AG20443 (cell line): ENCODE measurements at places on chromosomes 16 and 17.

GRCh38 chr17:16262201-16262600 lies 45.2 kb downstream of the PIGL start:
- DNase-seq: no peak

- peak; percentile 67 for DNase-seq
Measured at GRCh38 chr16:50160495-50161164, 7.5 kb downstream of the TENT4B start.

DNA sequence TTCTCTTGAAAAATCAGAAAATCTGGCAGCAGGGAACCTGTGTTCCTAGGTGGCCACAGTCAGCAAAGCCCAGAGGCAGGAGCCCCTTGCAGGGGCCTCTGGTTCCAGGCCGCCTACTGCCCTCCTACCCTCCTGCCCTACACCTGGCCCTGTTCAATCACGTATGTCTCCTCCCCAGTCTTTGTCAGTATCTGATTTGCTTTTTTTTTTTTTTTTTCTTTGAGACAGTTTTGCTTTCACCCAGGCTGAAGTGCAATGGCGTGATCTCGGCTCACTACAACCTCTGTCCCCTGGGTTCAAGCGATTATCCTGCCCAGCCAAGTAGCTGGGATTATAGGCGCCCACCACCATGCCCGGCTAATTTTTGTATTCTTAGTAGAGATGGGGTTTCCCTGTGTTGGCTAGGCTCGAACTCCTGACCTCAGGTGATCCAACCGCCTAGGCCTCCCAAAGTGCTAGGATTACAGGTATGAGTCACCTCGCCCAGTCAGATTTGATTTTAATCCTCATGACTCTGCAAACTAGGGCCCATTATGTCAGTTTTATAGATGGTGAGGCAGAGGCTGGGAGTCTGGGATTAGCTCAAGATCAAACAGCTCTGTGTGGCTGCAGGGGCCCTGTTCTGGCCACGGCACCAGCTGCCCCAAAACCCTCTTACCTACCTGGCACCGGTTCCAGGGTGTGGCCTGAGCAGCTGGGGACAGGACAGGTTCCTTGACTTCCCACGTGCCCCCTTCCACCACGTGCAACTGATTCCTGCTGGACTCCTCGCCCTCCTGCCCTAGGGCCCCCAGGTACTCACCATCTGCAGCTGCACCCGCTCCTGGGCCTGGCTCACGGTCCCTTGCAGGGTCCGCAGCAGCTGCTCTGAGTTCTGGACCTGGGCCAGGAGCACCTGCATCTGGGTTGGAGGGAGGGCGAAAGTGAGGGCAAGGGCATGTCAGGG lies 14.7 kb downstream of the RABEP2 start:
- no peak for DNase-seq

DNA sequence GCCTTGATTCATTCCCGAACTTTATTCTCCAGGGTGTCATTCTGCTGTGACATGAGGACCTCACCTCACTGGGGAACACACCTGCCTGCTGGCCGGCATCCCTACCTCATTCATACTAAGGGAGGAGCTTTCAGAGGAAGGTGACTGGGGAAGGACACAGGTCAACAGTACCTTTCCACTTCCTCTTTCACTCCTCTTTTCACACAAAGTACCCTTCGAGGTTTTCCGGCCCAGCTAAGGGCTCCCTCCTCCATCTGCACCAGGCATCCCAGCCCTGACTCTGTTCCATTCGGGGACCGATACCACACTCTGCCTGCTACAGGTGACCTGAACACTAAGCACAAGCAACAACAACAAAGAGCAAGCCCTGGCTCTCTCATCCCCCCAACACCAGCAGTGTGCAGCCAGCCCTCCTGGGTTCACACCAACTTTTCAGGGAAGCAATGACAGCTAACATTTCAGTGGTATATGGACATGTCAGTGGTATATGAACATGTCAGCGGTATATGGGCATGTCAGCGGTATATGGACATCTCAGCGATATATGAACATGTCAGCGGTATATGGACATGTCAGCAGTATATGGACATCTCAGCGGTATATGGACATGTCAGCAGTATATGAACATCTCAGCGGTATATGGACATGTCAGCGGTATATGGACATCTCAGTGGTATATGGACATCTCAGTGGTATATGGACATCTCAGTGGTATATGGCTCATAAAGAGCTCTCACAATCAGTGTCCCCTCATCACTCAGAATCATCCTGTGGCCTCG lies 16.0 kb downstream of the TRIM25 start:
- no peak for DNase-seq

GRCh38 chr17:31156326-31156725 lies 61.5 kb downstream of the NF1 start:
- DNase-seq: peak; percentile 44

DNA sequence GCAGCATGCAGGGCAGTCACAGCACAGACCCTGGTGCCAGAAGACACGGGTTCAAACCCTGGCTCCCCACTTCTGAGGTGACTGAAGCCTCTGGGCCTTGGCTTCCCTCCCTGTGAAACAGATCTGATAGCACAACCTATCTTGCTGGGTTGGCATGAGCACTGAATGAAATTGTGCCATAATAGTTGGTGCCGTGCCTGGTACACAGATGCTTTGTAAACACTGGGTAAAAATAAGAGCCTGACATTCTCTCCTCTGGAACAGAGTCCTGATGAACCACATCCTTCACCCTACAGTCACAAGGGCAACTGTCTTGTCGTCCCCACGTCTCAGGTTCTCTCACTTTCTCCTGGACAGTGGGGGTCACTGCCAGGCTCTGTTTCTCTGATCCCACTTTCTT lies 35.7 kb downstream of the NOS2 start:
- DNase-seq: no peak

DNA sequence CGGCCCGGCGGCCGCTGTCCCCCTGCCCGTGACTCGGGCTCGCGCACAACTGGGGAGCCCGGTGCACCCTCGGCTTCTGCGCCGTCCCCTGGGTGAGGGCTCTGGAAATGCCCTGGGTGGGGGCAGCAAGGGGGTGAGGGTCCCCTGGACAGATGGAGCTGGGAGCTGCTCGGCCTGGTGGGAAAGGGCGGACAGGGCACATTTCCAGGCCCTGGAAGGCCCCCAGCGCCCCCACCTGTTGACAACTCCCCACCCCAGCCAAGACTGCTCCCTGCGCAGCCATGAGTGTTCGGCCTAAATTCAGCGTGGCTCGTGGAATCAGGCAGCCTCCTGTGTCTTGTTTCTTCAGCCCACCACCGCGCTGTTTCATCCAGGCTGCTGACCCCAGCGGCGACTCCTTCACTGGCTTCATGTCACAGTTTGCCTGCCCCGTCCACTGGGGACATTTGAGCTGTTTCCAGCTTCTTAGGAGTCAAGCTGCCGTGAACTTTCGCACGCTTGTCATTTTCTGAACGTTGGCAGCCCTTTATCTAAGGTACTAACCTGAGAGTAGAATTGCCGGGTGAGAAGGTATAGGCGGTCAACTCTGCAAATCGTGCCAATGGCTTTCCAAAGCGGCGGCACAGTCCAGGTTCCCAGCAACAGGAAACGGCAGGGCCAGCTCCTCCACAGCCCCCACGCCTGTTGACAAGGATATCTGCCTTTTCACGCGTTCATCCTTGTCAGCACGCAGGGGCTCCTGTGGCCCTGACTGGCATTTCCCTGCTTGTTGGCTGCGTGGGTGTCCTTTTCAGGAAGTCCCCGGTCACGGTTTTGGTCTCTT lies 895 bp downstream of the UTS2R start:
- no peak for DNase-seq
